ENCODE measurements at places on chromosomes 12 and 14.
A peak's percentile ranks its signal among the peaks of the same experiment; 100 is the strongest.

GRCh38 chr14:39276005-39276404, 42.3 kb downstream of the MIA2 start:
- DNase-seq, result no peak

DNA sequence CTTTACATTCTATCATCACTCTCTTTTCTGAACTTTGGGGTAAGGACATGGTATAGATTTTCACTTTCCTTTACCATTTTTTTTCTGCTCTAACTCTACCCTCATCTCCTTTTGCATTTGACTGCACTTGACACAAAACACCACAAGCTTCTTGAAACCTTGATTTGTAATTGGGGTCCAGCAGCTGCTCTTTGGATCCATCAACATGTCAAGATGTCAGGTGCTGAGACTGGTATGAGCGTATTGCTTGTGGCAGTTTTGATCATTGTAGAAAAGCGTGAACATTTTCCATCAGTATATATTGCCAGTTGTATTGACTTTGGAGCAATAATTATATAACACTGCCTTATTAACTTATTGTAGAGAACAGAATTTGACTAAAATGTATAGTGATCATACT, 838.6 kb downstream of the TRHDE start:
- DNase-seq, result no peak

GRCh38 chr12:92226961-92227360, 81.3 kb upstream of the BTG1 start:
- DNase-seq, result no peak

DNA sequence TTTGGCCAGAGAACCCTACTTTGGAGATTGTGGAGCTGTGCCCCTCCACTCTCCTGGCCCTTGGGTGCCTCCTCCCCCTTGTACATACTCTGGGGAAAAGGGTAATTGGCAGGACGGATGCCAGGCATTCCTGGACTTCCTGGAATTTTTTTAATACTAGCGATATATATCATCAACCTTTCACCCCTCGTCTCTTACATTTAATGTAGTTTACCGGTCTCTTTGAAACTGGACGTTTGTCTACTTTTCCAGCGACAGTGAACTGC, 767 bp upstream of the CRY1 start:
- no peak for DNase-seq

DNA sequence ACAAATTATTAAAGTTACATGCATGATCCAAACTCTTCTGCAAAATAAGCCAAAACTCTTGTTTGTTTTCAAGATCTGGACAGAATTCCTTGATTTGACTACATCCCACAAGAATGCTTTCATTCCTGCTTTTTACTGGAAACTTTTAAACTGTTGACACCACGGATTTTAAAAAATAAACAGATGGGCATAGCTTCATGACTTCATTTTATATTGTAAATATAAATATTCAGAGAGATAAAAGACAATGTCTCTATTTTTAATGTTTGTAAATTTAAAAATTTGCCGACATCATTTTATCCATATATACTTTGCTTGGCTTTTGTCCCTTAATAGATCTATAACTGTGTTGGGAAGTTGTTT, 134.3 kb upstream of the DCN start:
- peak; percentile 30 for DNase-seq

DNA sequence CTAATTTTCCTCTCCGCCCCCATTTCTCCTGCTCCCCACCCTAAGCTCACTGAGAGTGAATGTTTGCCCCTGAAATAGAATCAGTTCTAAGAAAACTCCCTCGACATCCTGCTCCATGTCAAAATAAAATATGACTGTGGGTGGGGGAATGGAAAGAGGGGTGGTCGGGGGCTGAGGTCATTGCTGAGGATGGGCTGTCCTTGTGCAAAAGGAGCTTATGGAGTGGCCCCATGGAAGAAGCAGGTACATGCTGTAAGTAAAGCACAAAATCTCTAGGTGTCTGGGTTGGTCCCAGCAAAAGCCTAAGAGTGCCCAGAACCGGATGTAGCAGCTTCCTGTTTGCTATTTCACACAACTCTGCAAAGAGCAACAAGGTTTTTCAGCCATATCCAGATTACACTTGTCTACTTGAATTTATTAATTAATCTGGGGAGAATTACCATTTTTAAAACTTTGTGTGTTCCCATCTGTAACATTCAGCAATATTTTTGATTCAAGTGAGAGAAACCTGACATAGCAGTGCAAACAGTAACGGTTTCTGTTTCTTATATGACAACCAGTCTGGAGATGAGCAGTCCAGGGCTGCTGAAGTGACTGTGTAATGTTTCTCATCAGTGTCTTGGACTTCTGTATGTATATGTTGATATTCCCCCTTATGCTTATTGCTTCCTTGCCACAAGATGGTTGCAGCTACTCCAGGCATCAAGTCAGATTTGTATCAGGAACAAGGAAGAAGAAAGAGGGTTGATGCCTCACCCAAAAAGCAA, 40.4 kb upstream of the GZMB start:
- no peak for DNase-seq

DNA sequence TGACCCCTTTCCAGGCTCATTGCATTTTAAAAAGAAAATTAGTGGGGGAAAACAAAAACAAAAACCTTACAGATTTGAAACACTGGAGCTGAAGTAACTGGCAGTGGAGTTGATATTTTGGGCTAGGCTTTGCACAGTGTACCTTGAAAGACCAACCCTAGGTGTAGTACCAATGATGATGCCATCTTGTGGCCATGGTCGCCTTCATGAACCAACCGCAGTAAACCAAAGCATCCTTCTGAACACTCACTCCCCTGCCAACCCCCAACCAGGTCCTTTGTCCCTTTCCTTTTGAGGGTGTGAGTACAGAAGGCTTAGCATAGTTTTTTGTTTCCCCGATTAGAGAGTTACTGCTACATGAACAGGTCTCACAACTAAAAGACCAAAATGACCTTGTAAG, 5.9 kb downstream of the TOMM20L start:
- DNase-seq, result no peak

DNA sequence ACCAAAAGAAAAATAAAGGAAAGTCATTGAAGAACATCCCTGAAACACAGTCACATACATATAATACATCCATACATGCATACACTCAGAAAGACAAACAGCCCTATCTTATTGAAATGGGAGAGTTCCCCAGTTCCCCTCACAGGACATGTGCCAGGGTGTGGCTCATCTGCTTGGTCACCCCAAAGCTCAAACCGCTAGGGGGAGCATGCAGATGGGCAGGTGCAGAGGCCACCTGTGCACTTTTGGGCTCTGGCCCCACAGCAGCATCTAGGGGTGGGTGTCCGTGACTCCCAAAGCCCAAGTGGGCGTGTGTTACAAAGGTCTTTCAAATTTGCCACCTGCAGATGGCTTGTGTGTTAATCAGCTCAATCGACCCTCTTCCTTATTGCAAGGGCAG, 75.2 kb downstream of the CMAS start:
- DNase-seq, result no peak

DNA sequence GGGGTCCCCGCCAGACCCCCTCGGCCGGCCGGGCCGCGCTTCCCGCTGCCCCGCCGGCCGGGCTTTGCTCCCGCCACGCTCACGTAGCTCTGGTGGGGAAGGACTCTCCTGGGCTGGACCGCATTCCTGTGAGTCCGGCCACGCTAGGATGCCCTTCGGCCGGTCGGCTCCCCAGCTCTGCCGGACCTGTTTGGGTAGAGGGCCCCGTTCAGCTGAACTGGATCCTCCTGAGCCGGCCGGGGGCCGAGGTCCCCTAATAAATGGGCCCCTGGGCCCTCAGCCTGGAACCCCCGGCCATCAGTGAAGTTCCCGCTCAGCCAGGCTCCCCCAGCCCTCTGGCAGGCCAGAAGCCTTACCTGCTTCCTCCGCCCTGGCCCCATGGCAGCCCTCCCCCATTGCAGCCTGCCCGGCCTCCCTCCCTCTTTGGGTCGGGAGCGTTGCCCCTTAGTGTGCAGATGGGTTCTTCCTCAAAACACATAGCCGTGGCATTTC, 593 bp downstream of the UNC119B start:
- no peak for DNase-seq

- DNase-seq, result peak; percentile 93
Measured at GRCh38 chr12:93784339-93785086, 107.3 kb downstream of the CRADD start.

DNA sequence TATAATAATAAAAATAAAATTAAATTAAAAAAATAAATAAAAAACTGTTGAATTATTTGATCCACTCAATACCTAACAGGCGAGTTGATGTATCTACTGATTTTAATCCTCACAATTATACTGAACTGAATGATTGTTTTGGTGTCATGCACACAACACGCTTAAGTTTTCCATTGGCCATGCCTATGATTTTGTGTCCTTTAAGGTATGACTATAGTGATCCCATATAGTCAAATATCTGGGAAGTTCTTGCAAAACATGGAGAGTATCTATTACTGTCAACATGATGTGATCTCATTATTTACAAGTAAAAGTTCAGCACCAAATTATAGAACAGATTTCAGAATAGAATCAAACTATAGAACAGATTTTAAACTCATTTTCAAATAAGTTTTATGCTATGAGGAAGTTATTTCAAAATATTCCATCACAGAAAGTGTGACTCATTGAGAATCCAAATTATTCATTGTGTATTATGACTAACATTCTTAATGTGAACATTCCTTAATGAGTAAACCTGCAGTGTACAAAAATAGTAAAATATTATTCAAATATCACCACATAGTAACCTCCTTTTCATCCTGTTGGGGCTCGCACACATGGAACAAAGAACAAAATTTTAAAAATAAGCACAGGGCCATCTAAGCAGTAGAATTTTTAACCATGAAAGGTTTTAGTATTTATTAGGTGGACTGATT, 190.4 kb downstream of the SLC25A21 start:
- peak; percentile 62 for DNase-seq

DNA sequence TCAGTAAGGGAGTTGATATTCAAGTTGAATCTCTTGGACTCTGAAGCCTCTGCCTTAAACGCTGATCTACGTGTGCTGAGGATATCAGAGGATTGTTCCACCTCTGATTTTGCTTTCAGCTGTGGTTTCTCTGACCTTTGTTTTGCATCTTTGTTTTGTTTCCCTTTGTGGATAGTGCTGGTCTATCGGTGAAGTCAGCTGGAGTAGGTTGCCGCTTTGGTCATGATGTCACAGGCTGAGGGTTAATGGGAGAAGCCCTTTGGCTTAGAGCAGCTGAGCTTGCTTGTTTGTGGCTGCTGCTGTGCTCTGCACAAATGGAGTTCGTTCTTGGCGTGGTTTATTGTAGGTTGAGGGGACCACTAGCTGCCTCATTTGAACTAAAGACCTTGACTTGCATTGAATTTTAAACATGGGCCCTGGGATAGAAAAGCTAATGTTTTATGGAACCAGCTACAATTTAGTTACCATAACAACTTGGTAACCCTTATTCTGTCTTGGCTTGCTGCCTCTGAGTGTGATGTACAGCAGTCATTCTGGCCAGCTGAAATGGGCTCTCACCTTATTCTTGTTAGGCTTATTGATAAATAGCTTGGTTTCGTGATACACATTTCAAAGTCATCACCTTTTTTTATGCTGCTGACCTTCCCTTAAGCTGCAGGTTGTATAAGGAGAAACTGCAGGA, 284.5 kb upstream of the E2F7 start:
- peak; percentile 8 for DNase-seq

- DNase-seq, result no peak
Measured at GRCh38 chr14:98014851-98015615, 1217.9 kb downstream of the VRK1 start.

GRCh38 chr14:100041271-100041670, 24.0 kb upstream of the EVL start:
- no peak for DNase-seq

DNA sequence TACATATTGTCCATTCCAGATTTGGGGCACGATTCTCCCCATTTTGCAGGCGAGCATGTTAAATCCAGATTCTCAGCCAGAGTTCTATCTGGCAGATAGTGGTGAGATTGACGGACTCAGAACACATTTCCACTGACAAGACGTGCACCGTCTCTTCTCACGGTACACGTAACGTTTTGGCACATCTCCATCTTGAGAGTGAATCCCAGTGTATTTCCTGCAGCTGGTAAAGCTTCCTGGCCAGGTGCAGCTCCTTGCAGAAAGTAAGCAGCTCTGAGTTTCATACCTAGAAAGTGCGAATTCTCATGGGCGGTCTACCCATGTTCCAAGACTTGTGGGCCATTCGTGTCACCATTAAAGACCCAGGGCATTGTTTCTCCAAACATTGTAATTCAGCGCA, 102.6 kb downstream of the TSPAN9 start:
- no peak for DNase-seq

- peak; percentile 87 for DNase-seq
Measured at GRCh38 chr12:92136965-92137721, 8.5 kb downstream of the BTG1 start.

DNA sequence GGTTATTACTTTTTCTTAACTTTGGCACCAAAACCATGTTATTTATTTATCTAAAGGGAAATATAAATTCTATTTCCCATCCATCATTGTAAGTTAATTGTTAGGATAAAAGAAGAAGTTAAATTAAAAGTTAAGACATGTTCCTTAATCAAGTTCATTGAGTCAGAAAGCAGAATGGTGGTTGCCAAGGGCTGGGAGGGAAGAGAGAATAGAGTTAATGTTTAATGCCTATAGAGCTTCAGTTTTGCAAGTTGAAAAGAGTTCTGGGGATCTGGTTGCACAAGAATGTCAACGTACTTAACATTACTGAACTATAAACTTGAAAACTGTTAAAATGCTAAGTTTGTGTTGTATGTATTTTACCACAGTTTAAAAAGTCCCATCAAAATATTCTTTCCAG, 63.2 kb upstream of the NR2C1 start:
- no peak for DNase-seq

GRCh38 chr12:49022558-49023178, 4.1 kb upstream of the PRKAG1 start:
- DNase-seq, result no peak

DNA sequence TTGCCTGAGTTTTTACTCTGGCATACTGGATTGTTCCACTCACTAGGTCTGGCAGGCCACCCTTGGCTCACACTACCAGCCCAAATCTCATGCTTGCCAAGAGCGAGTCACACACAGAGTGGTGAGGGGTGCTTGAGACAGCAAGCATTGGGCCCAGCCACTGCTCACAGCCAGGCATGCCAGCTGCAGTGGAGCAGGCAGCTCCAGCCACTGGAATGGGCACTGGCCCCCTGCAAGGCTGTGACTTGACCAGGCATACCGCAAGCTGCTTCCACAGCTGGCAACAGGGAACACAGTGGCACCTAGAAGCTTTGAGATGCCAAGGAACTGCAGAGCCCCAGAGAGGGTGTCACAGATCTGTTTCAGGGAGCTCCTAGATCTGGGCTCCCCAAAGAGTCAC, 488.5 kb downstream of the LRFN5 start:
- DNase-seq, result no peak

DNA sequence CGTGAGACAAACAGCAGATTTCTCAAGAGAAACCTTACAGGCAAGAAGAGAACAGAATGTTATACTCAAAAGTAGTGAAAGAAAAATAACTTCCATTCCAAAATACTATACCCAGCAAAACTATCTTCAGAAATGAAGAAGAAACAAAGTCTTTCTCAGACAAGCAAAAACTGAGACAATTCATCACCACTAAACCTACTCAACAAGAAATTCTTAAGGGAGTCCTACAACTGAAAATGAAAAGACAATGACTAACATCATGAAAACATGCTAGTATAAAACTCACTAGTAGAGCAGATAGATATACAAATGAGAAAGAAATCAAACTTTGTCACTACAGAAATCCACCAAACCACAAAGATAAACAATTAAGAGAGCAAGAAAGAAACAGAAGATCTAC, 106.5 kb downstream of the CEP83 start:
- DNase-seq, result no peak
